ENCODE measurements at places on chromosomes 5 and 9.
A peak's percentile ranks its signal among the peaks of the same experiment; 100 is the strongest.

DNA sequence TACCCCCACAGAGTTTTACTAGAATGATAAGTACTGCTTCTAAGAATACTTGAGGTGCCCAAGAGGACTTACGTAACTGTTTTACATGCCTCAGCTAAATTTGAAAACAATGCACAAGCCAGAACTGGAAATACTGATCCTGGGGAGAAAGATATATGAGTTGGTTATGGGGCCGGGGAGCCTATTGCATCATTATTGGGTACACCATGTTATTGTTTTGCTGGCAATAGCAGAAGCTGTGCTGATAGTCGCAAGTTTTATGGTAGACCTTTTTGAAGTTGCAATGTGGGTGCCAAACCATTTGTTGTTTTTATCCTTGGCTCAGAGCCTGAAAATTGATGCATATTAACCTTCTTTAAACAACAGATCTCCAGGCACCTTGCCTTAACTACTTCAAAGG, 108.4 kb upstream of the DHFR start:
- DNase-seq = no peak

GRCh38 chr5:128234928-128235641, 151.5 kb downstream of the SLC12A2 start:
- DNase-seq = no peak

DNA sequence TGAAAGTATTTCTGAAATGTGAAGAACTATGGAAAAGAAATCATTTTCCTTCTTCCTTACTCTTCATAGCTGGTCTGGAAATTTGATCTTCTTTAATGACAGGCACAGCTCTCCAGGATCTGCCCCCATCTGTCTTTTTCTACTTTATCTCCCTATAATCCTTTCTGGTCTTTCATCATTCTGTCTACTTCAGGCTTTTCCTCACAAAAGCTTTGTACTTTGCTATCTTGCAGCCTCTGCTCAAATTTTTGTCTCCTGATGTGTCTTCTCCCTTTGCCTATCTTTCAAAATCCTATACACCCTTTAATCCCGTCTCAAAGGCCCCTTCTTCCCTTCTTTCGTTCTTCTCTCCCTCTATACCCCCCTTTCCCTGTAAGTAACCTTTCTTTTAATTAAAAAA, 114.9 kb upstream of the ATP10B start:
- DNase-seq = no peak

- DNase-seq = peak; percentile 42
Measured at GRCh38 chr5:174793684-174794328, 69.4 kb downstream of the MSX2 start.

GRCh38 chr9:127886401-127886972, 9.0 kb upstream of the AK1 start:
- no peak for DNase-seq

DNA sequence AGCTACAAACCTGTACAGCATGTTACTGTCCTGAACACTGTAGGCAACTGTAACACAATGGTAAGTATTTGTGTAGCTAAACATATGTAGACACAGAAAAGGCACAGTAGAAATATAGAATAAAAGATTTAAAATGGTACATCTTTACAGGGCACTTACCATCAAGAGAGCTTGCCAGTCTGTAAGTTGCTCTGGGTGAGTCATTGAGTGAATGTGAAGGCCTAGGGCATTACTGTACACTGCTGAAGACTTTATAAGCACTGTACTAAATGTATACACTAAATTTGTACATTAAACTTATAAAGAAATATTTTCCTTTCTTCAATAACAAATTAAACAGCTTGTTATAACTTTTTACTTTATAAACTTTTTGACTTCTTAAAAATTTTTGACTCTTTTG, 20.5 kb downstream of the ADRB2 start:
- no peak for DNase-seq

- no peak for DNase-seq
Measured at GRCh38 chr9:124020520-124021384, 9.2 kb downstream of the LHX2 start.

GRCh38 chr5:105088961-105089360, 1526.4 kb upstream of the NUDT12 start:
- DNase-seq = no peak

DNA sequence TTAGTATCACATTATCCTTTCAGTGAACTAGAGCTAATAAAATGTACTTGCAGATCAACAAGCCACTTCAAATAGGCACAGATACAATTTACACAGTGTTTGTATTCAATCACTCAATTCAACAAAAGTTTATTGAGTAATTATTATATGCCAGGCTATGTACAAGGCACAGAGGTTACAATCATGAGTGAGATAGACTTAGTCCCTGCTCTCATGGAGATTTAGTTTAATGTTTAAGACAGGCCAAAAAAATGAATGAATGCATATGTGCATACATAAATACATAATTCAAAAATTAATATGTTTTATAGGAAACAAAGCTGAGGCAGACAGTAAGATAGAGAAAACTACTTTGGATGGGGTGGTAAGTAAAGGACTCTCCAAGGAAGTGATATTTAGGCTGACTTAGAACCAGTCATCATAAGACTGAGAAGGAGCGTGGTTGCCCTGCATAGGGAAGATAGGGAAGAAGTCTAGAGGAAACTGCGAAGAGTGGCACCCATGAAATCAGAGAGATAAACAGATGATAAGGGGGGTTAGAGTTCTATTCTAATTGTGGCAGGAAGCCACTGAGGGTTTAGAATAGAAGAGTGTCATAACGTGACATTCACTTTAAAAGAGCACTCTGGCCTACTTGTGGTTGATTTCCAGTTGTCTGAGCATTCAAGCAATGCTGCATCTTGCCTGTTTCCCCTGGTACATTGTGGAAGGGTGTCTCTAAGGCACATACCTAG, 49.7 kb upstream of the GRAMD2B start:
- DNase-seq = no peak

GRCh38 chr5:60018091-60018490, 124.6 kb upstream of the PDE4D start:
- DNase-seq = no peak

- no peak for DNase-seq
Measured at GRCh38 chr5:133750356-133750755, 138.0 kb upstream of the FSTL4 start.

DNA sequence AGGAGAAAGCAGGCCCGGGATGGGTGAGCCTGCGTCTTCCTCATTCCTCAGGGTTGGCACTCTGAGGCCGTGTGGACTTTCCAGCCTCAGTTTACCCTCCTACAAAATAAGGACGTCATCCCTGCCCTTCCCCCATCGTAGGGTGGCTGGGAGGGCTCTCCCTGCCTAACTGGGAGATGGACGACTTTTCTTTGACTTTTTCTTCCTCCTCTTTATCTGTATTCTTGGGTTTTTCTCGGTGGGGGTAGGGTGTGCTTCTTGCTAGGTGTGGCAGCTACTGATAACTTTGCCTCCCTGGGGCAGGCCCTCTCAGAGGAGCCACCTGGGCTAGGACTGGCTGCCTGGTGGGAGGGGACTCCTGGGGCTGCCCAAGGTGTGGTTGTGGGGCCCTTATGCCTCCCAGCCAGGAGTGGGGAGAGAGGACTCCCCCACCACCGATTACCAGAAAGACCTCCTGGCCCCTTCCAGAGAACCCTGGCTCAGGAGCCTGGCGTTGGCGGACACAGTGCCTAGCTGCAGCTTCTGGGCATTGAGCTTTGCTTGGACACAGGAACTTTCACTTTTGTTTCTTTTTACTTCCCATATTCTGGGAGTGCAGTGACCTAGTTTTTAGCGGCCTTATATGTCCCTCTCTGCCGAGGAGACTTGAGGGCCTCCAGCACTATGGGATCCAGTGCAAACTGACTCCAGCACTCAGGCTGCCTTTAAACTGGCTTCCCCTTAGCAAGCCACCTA, 6.1 kb downstream of the GLIPR2 start:
- DNase-seq = no peak

DNA sequence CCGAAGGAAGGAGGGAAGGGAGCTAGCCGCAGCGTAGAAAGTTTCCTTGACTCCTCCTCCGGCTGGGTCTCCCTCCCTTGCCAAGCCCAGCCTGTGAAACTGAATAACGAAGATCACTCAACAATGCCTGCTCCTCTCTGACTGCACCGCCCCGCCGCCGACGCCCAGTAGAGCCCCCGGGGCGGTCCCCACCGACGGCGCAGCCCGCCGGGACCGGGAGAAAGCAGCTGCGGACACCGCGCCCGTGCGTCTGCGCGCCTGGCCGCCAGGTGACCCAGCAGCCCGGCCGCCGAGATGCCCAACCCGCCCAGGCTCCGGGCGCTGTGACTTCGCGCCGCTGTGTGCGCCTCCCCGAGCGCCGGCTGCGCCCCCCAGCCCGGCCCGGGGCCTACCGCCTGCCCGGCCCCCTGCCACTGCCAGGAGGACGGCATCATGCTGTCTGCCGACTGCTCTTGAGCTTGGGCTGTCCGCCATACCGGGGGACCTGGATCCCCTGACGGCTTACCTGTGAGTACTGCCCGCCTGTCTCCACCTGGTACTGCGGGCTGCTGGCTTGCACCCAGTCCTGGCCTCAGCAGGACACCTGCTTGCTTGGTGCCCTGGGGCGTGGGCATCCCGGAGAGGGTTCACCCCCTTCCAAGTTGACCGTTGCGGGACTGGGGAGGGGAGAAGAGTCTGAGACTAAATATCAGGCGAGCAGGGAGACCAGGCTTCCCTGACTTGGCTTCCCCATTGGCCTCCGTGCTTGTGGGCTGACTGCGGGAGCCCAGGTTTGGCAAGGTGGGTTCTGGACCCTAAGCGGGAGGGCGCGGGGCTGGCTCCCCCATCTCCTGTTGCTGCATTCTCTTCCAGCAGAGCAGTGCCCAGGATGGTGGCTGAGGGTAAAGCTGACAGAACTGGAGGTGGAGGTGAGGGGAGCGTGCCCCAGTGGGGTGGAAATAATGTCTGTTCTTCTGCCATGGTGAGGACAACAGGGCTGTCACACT, 26.2 kb upstream of the SPTLC1 start:
- DNase-seq = no peak

GRCh38 chr5:160361624-160362228, 8.7 kb downstream of the C1QTNF2 start:
- DNase-seq = no peak

DNA sequence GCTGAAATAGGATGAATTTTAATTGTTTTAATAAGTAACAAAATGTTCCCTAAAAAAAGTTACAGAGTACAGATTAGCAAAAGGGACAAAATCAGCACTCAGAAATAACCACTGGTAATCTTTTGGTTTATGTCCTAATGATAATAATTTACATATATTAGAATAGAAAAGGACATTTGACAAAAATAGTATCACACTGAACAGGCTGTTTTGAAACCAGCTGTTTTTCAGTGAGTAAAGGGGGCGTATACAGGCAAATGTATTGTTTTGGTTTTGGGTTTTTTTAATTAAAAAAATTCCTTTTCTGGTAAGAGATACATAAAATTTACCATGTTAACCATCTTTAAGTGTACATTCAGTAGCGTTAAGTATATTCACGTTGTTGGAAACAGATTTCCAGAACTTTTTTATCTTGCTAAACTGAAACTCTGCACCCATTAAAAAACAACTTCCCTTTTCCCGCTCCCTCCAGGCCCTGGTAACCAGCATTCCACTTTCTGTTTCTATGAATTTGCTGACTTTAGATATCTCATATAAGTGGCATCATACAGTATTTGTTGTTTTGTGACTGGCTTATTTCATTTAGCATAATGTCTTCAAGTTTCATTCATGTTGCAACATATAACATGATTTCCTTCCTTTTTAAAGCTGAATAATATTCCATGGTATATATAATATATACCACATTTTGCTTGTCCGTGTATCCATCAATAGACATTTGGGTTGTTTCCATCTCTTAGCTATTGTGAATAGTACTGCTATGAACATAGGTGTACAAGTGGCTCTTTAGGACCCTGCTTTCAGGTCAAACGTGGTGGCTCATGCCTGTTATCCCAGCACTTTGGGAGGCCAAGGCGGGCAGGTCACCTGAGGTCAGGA, 20.6 kb upstream of the LARP1 start:
- DNase-seq = no peak

DNA sequence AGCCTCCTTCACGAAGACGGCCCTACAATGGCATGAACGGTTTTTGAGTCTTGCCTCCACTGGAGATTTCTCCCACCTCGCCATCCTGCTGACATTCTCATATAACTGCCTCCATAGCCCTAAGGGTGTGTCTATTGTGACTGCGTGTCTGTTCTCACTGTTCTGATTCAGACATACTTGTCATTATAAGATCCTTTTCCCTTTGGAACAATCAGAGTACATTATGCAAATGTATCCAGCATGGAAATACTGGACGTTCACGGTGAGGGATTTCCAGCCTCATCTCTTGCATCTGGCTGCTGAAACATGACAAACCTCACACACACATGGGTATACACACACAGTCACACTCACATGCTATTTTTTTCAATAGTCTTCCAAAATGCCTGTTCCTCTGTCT, 402.1 kb downstream of the DIRAS2 start:
- no peak for DNase-seq

DNA sequence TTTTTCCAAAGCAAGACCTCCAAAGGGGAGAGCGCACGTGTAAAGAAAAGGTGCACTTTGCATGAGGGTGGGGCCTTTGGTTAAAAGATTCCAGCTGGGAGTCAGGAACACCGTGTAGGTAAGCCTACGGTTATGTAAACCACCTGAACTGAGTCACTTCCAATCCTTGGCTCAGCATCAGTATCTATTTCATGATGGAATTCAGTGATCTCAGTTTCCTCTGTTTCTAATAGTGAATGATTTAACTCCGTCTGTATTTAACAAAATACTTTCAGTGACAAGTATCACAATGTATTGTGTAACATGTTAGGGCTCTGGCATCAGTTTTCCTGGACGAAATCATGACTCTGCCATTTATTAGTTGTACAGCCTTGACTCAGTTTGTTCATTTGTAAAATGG, 1.3 kb upstream of the SVEP1 start:
- no peak for DNase-seq

GRCh38 chr5:80590766-80591165, 20.7 kb upstream of the ANKRD34B start:
- no peak for DNase-seq

- no peak for DNase-seq
Measured at GRCh38 chr5:14286574-14287421, 143.7 kb downstream of the TRIO start.

- DNase-seq = no peak
Measured at GRCh38 chr5:181190711-181191525, 14.1 kb downstream of the TRIM7 start.

GRCh38 chr5:175689147-175689991, 31.5 kb downstream of the HRH2 start:
- peak; percentile 46 for DNase-seq

GRCh38 chr9:81814401-81814793, 113.8 kb upstream of the SPATA31D4 start:
- no peak for DNase-seq

GRCh38 chr9:131446276-131446675, 52.4 kb downstream of the PRRC2B start:
- DNase-seq = no peak
